CD4-positive, alpha-beta T cell (primary cell): ENCODE measurements at places on chromosomes 16 and 17.
A peak's percentile ranks its signal among the peaks of the same experiment; 100 is the strongest.

DNA sequence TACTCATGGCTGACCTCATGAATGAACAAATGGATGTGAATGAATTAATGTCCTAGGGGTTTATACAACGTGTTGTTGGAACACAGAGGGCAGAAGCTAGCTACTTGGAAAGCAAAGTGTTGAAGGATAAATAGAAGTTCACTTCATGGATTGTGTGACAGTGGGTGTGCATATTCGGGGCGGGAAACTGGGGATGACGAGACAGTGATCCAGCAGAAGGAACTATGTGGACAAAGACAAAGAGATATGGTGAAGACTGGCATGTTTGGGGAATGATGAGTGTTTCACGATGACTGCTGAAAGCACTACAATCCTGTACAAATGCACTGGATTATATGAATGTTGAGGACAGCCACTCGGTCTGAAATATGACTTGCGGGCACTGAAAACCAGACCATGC lies 250.5 kb upstream of the C16orf82 start:
- DNase-seq: no peak

- DNase-seq: no peak
These were observed 21.0 kb downstream of the CBX4 start for GRCh38 chr17:79818026-79818758.

DNA sequence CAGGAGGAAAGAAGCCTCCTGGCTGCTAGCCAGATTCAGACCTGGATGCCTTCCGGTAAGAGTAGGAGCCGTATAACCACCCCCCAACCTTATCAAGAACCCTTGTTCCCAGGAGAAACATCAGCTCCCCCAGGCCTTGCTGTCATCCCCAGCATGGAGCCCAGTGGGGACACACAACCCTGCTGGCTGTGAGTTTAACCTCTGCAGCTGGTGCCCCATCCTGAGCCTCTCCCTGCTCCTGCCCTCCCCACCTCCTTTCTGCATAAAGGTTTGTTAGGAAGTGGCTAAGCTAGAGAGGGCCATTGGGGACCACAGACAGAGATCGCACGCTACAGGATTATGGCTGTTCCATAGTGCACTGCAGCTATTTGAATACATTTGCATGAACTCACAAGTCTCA lies 55.5 kb upstream of the RPL38 start:
- no peak for DNase-seq

DNA sequence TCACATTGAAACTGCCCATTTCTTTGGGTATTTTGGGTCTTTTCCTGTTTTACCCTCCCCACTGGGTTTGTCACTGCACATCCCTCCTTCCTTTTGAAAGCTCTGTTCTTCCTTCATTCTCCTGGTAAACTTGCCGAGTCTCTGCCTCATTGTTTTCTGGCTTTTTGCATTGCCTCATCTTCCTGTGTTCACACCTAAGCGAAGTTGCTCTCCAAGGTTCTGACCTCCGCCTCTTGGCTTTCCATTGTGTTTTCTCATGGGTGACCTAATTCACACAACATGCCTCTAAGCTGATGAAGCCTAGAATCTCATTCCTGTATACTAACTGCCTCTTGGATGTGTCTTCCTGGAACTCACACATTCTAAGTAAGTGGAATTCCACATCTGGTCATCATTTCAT lies 1096.1 kb upstream of the EEF2KMT start:
- no peak for DNase-seq

DNA sequence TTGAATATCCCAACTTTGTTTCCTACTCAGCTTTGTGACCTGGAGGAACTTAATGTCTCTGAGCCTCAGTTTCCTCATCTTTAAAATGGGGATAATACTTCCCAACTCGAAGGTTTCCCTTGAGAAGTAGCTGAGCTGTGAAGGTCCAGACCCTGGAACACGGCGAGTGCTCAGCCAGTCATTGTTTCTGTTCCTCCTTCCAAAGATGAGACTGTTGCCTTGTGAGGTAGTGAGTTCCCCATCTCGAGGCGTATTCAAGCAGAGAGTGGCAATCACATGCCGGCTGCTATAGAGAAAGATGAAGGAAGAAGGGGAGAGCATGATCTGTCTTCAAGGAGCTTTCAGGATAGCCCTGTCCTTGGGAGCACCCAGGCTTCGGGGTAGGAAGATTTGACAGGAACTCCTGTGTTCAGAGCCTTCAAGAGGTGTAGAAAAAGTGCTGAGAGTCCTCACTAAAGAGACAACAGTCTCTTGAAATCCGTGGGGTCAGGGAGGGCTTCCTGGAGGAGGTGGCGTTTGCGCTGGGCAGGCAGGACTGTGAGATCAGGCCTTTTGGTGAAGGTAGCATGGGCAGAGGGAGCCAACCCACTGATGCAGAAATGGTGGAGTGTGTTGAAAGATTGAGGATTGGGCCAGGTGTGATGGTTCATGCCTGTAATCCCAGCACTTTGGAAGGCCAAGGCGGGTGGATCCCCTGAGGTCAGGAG lies 27.2 kb downstream of the SPNS2 start:
- DNase-seq: no peak

DNA sequence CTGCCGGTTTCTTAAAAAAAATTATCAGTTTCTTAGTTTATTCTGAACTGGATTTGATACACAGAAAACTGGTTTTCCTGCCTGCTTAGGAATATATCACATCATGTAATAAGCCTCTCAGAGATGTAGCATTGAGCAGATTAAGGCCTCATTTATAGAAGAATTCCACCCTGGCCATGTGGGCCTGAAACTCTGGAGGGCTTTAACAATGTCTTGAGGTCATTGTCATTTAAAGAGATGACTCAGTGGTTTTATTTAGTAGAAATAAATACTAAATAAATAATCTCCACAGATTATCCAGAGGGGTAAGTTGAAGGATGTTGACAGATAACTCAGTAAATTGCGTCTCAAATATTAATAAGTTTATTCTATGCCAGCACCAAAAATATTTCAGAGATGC lies 56.9 kb downstream of the PRKCA start:
- DNase-seq: no peak

DNA sequence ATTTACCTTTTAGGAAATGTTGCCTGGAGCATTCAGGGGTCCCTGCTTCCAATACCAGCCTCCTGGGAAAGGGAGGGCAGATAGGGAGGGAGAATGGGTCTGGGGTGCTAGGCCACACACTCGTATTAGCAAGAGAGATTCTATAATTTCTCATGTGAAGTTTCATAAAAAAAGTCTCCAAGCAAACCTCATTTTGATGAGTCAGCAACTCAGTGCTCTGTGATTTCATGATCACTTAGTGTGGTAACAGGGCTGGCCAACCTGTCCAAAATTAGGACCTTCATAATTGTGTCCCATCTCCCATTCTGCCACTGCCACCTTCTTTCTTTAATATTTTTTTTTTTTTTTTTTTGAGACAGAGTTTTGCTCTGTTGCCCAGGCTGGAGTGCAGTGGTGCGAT lies 41.4 kb downstream of the IGF2BP1 start:
- DNase-seq: no peak

DNA sequence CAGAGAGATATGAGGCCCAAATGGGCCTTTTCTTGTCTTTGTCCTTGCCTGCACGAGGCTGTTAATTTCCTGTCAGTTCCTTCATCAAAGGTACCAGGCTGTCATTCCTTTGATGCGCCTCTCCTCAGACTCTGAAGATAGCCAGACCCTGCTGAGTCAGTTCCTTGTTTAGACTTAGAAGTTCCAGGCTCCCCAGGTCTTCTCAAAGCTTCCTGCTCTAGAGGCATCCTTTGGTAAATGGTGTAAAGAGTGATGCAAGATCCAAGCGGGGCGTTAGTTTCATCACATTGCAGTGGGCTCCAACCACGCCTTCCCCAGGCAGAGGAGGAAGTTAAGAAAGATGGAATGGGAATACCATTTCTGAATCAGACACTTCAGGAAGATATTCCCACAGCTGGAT lies 4.0 kb upstream of the CDH11 start:
- DNase-seq: no peak

DNA sequence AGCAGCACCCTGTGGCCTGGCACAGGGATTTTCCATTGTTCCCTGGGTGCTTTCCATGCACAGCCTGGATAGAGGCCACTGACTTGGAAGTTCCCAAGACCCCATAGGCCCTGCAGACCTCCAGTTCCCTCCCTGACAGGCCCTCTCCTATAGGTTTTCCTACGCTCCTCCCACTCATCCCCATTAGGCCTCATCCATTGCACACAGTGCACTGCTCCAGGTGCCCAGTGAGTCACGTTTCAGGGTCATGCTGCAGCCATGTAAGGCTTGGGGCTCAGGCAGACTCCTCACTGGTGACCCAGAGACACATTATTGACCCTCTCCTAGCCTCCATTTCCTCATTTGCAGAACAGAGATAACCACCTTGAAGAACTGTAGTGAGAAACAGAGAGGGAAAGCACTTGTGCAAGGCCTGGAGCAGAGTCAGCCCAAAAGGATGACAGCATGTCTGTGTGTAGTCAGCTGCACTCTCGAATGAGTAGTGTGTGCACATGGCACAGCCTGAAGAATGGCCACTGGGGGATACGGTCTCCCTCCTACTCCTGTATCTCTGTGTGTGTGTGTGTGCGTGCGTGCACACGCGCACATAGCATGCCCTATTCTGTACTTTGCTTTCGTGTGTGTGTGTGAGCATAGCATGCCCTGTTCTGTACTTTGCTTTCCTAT lies 26.8 kb downstream of the DRC3 start:
- no peak for DNase-seq

GRCh38 chr17:62652251-62653001 lies 25.0 kb downstream of the MRC2 start:
- no peak for DNase-seq

DNA sequence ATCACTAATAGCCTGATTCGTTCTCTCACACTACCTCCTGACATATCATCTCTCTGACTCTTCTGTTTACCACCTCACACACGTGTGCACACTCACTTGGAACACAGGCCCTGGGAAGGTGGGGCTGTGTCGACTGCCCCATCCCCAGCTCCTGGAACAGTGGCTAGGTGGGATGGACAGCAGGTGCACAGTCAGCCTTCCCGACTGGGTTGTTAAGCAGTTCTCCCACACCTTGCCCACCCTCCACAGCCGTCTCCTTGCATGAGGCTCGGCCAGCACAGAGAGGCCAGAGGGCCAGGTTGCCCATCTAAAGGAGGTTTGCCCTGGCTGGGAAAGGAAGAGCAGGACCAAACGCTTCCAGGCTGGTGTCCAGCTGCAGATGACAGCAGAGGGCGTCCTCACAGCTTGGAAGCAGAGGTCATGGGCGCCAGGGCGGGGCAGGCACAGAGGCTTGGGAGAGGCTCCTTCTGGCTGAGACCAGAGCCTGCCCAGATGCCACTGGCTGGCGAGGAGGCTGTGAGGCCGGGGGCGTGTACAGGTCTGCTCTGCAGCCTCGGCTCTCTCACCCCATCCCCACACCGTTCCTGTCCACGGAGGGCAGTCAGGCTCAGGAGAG lies 92.8 kb downstream of the AMFR start:
- no peak for DNase-seq

GRCh38 chr17:42571435-42572225 lies 4.7 kb downstream of the MLX start:
- no peak for DNase-seq

- DNase-seq: no peak
These were observed 43.5 kb downstream of the MARF1 start for GRCh38 chr16:15599303-15600070.

DNA sequence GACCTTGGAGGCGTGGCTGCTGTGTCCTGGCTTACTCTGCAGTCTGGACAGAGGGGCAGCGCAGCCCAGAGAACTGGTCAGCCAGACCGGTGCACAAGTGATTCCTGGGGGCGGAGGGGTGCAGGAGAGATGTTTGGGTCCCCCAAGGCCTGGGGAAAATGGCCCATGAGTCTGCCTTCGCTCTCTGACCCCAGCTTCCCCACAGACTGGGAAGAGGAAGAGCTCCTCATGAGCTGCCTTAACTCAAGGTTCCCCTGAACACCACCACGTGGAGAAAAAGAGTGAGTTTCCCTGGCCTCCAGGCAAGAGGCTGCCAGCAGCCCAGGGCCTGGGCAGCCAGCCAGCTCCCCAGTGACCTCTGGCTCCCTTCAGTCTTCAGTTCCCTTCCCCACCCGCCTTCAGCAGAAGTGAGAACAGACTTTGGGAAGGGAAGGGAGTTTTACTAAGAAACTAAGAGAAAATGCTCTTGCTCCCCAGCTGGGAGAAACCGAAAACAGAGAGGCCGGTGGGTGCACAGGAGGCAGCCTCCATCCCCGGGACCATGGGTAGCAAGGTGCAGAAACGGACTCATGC lies 2.0 kb upstream of the C17orf99 start:
- DNase-seq: peak; percentile 68

DNA sequence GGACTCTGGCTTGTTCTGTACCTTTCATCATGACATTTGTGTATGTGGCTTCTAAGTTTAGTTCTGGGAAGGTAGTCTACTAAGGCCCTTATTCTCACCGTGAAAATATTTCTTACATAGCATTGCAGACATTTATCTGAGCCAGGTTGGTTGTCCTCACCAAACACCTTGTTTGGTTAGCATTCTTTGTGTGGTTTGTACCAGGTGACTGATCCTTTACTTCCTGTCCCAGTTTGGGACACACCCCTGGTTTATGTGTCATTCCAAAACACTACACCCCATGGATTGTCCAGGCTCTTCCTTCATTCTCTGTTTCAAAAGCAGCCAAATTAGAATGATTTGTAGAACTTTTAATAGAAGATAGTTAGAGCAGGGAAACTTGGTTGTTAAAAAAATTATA lies 23.2 kb upstream of the DUSP14 start:
- no peak for DNase-seq

GRCh38 chr17:50603340-50603739 lies 31.3 kb upstream of the ABCC3 start:
- DNase-seq: no peak

- DNase-seq: peak; percentile 78
These were observed 233.6 kb downstream of the SEC14L1 start for GRCh38 chr17:77374170-77374936.

DNA sequence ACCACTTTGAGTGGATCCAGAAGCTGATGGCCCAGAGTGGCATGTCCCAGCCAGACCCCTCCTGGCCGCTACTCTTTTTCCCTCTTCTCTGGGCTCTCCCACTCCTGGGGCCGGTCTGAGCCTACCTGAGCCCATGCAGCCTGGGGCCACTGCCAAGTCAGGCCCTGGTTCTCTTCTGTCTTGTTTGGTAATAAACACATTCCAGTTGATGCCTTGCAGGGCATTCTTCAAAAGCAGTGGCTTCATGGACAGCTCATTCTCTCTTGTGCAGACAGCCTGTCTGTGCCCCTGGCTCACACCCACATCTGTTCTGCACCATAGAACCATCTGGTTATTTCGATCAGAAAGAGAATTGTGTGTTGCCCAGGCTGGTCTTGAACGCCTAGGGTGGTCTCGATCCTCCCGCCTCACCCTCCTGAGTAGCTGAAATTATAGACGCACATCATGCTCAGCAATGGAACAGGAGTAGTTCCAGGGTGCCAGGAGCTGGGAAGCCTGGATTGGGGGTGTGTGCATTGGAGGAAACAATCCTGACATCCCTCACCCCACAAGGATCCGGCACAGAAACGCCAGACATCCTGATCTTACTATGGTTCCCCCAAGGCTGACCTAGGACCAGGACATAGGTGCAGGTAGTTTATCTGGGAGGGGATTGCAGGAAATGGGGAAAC lies 4.6 kb downstream of the PRSS21 start:
- DNase-seq: no peak

- DNase-seq: no peak
These were observed 2.8 kb upstream of the PYCR1 start for GRCh38 chr17:81939881-81940385.
